ENCODE measurements at places on chromosomes 3 and 15. TPM values are rescaled to one million over a fixed set of nuclear protein-coding genes. Genes with fewer than 3 reads are reported as not detected.
A peak's percentile ranks its signal among the peaks of the same experiment; 100 is the strongest.

TAGLN3 gene
- total RNA-seq: 0.78 TPM

ZNF619 gene
- total RNA-seq: 8.3 TPM

SLC22A14 gene
- total RNA-seq: not detected

PLAAT1 gene
- 0.39 TPM for total RNA-seq

ALPK3 gene
- 0.12 TPM for total RNA-seq

CTDSPL gene
- total RNA-seq: 5.1 TPM

TMCO5A gene
- not detected for total RNA-seq

XYLB gene
- 4.9 TPM for total RNA-seq

CLRN1 gene
- not detected for total RNA-seq

- peak within 1 kb of the TSS; percentile 62 for H3K27ac ChIP-seq
- peaks cover 12% of the 10 kb centered on the region for H3K27me3 ChIP-seq
- DNase-seq: peak; percentile 85
- H3K4me3 ChIP-seq: peak within 1 kb of the TSS; percentile 85
Measured at GRCh38 chr3:58237238-58237940, at the start of gene ABHD6. Gene ABHD6 (plus strand): TSS chr3:58237792. CDS start chr3:58256587, 18,795 bp downstream.

GRCh38 chr3:150635076-150635475, 32.0 kb downstream of the SELENOT start:
- H3K4me3 ChIP-seq: no peak overlapping the region
- peaks cover 29% of the 10 kb centered on the region for H3K4me1 ChIP-seq
- DNase-seq: no peak

DNA sequence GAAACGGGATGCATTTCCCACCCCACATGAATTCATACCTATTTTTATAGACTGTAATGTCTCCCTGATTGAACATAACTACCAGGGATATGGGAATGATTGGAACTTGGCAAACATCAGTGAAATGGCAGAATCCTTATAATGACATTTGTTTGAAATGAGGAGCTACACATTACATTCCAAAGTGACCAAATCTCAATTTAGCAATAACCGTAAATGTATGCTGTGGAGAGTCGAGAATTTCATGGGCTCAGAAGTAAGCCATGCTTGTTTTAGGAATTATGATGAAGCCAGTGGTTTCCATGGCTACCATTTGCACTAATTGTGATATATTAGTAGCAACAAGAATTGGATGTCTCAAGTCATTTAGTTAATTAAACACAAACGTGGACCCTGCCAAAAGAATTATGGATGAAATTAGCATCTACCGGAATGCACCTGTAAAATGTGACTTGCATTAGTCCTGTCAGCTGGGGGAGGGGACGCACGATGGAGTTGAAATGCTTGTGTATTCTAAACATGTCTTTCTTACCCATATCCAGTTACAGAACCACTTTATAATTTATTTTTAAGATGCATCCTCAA, 760.2 kb downstream of the GRM7 start:
- no peaks in the 10 kb centered on the region for H3K27me3 ChIP-seq
- no peak overlapping the region for H3K27ac ChIP-seq
- H3K4me1 ChIP-seq: no peaks in the 10 kb centered on the region
- H3K4me3 ChIP-seq: no peak overlapping the region
- DNase-seq: no peak

GRCh38 chr15:60592371-60593169, 113.6 kb upstream of the ICE2 start:
- H3K4me3 ChIP-seq: peak overlapping the region; percentile 81
- H3K27me3 ChIP-seq: no peaks in the 10 kb centered on the region
- H3K36me3 ChIP-seq: peaks cover 4% of the 10 kb centered on the region
- H3K27ac ChIP-seq: peak overlapping the region; percentile 82

- H3K4me3 ChIP-seq: no peak overlapping the region
- H3K27ac ChIP-seq: no peak overlapping the region
- DNase-seq: no peak
- H3K36me3 ChIP-seq: no peaks in the 10 kb centered on the region
Measured at GRCh38 chr15:95868450-95868849, 462.1 kb upstream of the NR2F2 start.

- H3K4me1 ChIP-seq: no peaks in the 10 kb centered on the region
- H3K27me3 ChIP-seq: no peaks in the 10 kb centered on the region
- no peaks in the 10 kb centered on the region for H3K36me3 ChIP-seq
- H3K4me3 ChIP-seq: no peak overlapping the region
Measured at GRCh38 chr3:116474032-116474780, 28.9 kb upstream of the LSAMP start.

GRCh38 chr15:57640930-57641682, 49.4 kb downstream of the MYZAP start:
- DNase-seq: peak; percentile 29
- H3K27me3 ChIP-seq: peaks cover 3% of the 10 kb centered on the region
- H3K4me1 ChIP-seq: peaks cover 6% of the 10 kb centered on the region
- H3K36me3 ChIP-seq: no peaks in the 10 kb centered on the region
- no peak overlapping the region for H3K4me3 ChIP-seq
- H3K27ac ChIP-seq: no peak overlapping the region

GRCh38 chr15:22887157-22887951, 48.9 kb downstream of the NIPA2 start:
- no peak overlapping the region for H3K27ac ChIP-seq
- no peaks in the 10 kb centered on the region for H3K36me3 ChIP-seq
- no peaks in the 10 kb centered on the region for H3K4me1 ChIP-seq
- no peak for DNase-seq

DNA sequence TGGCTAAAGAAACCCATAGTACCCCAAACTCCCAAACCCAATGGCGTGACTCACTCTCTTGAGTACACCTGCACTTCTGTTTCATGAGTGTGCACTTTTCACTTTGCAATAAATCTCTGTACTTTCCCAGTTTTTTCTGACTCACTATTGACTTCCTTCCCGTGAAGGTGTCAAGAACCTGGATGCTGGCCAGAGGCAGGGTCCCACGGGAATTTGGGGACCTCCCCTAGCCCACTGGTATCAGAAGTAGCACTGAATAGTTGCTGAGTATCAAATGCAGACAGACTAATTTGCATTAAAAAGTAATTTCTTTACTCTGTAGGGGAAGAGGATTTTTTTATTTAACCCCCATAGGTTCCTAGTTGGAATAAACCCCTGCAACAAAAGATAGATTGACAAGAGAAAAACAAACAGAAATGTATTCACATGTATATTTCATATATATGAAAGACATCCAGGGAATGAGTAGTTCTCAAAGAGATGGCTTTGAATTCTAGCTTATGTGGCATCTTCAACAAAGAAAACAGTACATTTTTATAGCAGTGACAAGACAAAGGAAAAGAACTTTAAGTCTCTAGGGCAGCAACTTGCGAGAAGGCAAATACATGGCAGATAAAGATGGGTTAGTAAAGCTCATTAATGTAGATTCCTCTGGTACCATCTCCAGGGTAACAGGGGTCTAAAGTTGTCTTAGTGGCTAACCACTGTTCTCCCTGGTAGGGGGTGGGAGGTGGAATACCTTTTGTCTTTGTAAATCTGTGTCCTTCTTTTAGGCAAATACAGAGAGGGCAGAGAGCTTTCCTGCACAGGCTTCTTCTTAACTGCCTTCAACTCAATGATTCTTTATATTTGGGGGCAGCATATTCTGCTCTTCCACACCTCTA, 385.5 kb upstream of the PDZRN3 start:
- H3K36me3 ChIP-seq: no peaks in the 10 kb centered on the region
- no peak for DNase-seq
- no peaks in the 10 kb centered on the region for H3K4me1 ChIP-seq
- H3K27me3 ChIP-seq: no peaks in the 10 kb centered on the region

DNA sequence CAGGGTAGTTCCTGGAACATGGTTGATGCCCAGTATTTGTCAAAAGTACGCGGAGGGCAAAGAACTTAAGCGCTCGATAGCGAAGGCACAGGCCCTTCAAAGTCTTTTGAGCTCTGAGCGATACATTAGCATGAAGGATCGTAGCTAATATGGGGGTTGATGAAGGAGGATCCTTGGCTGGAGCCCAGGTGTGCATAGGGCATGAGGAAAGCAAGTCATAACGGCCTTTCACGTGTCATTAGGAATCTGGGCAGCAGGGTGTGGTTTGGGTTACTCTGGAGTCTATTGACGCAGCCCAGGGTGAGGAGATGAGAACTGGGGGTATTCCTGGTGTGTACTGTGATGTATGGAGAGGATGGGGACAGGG, 31.7 kb downstream of the SPINK8 start:
- peak overlapping the region; percentile 98 for H3K27ac ChIP-seq
- H3K36me3 ChIP-seq: peaks cover 14% of the 10 kb centered on the region
- DNase-seq: peak; percentile 46
- no peaks in the 10 kb centered on the region for H3K27me3 ChIP-seq

GRCh38 chr3:143002083-143002712, 828 bp downstream of the U2SURP start:
- no peaks in the 10 kb centered on the region for H3K27me3 ChIP-seq
- H3K36me3 ChIP-seq: peaks cover 3% of the 10 kb centered on the region
- peak; percentile 21 for DNase-seq
- peaks cover 41% of the 10 kb centered on the region for H3K4me1 ChIP-seq
- peak overlapping the region; percentile 88 for H3K4me3 ChIP-seq
- H3K27ac ChIP-seq: peak overlapping the region; percentile 96

DNA sequence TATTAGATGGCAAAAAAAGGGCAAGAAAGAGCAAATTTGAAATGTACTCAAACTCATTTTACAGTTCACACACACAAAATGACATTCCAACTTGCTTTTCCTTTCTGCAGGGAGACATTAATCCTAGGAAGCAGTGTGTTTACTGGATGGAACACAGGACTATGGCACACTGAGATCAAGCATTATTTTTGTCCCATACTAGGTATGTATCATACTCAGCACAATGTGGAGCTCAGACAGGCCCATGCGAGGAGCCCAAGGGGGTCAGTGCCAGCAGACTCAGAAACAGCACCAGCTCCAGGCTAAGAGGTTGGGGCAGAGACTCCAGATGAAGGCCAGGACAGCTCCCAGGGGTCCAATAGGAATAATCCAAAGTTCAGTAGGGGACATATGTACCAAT, 30.8 kb upstream of the SLC35G2 start:
- DNase-seq: no peak
- no peak overlapping the region for H3K27ac ChIP-seq
- H3K27me3 ChIP-seq: no peaks in the 10 kb centered on the region
- H3K4me1 ChIP-seq: peaks cover 14% of the 10 kb centered on the region
- H3K4me3 ChIP-seq: no peak overlapping the region
- H3K36me3 ChIP-seq: no peaks in the 10 kb centered on the region

DNA sequence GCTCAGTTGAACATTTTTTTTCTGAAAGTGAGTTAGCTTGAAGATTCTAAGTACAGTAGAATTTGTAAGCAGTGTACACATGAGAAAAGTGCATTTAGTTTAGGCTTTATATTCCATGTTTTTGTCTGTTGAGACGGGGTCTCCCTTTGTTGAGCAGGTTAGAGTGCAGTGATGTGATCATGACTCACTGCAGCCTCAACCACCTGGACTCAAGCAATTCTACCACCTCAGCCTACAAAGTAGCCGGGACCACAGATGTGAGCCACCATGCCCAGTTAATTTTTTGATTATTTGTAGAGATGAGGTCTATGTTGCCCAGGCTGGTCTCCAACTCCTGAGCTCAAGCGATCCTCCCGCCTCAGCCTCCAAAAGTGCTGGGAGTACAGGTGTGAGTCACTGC, 5.3 kb upstream of the CSNK1G1 start:
- no peak for DNase-seq
- H3K4me3 ChIP-seq: no peak overlapping the region
- no peaks in the 10 kb centered on the region for H3K36me3 ChIP-seq
- peaks cover 5% of the 10 kb centered on the region for H3K4me1 ChIP-seq
- no peak overlapping the region for H3K27ac ChIP-seq

- peak; percentile 65 for DNase-seq
- H3K27me3 ChIP-seq: peaks cover 52% of the 10 kb centered on the region
- H3K36me3 ChIP-seq: no peaks in the 10 kb centered on the region
- H3K4me3 ChIP-seq: peak overlapping the region; percentile 60
Measured at GRCh38 chr15:91099616-91099994, 452 bp upstream of the SV2B start.

DNA sequence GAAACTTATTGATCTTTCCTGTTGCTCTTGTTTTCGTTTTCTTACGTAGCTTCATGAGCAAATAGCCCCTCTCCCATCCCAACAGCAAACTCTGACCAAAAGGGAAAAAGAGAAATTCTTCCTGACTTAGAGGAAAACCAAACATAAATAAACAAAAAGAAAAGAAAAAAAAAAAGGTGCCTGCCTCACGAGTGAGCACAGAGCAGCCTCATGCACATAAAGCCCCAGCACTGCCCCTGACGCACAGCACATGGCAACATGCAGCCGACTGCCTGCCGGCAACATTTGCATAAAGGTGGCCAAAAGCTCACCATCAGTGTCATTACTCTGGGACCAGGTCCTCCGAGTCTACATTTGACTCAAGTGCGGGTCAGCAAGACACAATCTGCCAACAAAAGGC, 6.4 kb downstream of the POC1A start:
- H3K27me3 ChIP-seq: no peaks in the 10 kb centered on the region
- no peak overlapping the region for H3K4me3 ChIP-seq
- DNase-seq: no peak
- peaks cover 16% of the 10 kb centered on the region for H3K36me3 ChIP-seq

DNA sequence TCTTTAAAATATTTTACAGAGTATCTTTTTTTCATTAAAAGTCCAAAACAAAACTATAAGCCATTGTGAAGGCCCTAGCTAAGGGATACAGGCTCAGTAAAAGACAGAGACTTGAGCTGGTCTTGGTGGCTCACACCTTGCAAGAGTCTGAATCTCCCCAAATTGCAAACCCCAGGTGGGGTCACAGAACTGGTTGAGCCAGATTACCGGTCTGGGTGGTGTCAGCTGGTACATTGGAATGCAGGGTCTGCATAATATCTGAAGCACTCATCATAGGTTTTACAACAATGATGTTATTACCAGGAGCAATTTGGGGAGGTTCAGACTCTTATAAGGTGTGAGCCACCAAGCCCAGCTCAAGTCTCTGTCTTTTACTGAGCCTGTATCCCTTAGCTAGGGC, 201.2 kb upstream of the ARPP21 start:
- no peak overlapping the region for H3K27ac ChIP-seq
- H3K36me3 ChIP-seq: no peaks in the 10 kb centered on the region
- H3K27me3 ChIP-seq: no peaks in the 10 kb centered on the region
- no peak overlapping the region for H3K4me3 ChIP-seq

DNA sequence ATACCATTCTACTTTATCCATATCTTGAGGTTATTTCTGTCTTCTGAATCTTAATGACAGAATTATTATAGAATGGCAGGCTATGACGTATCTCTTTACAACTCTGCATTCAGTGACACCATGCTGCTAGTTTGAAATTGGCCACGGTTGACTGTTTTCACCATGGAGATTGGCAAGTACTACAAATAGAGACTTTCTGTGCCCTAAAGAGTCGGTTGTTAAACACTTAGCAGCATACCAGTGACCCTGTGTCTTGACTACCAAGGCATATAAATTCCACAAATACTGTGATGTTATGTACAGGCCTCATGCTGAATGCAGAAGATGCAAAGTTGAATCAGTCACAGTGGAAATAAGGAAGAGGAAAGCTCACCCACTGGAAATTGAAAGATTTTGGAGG, 67.0 kb upstream of the CADPS start:
- no peaks in the 10 kb centered on the region for H3K27me3 ChIP-seq
- no peak for DNase-seq
- H3K4me1 ChIP-seq: no peaks in the 10 kb centered on the region
- H3K27ac ChIP-seq: no peak overlapping the region

All from activated CD4-positive, alpha-beta memory T cell treated with anti-CD3 and anti-CD28 coated beads for 36 hours (primary cell).